ACHN (cell line): ENCODE measurements at places on chromosomes 6 and 20.

GRCh38 chr6:84501315-84501714, 263.1 kb downstream of the TBX18 start:
- no peak for DNase-seq

DNA sequence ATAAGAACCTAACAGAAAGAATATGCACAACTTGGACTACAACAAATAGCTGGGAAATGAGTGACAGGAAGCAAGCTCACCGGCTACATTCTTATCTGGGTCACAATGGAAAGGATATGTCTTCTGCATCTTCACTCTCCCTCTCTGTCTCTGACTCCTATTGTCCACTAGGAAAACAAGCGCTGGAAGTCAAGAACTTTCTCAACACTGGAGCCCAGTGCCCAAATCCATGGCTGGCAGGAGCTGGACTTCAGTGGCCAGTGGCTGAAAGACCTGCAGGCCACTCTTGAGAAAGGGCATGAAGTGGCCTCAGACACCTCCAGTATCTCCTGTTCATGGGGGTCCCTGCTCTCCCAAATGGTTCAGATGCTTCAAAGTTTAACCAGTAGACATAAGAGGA, 62.0 kb downstream of the FAM50B start:
- no peak for DNase-seq

- no peak for DNase-seq
Measured at GRCh38 chr6:150573041-150573681, 26.5 kb upstream of the PLEKHG1 start.

- DNase-seq, result no peak
Measured at GRCh38 chr6:31308845-31309175, 36.9 kb upstream of the HLA-C start.

- DNase-seq, result peak; percentile 46
Measured at GRCh38 chr6:117346142-117346930, 79.4 kb downstream of the ROS1 start.

GRCh38 chr20:53126185-53126584, 154.0 kb downstream of the TSHZ2 start:
- no peak for DNase-seq

GRCh38 chr6:32664827-32665362, 1.6 kb downstream of the HLA-DQB1 start:
- DNase-seq, result no peak
